ENCODE measurements at places on chromosomes 11 and 22.

DNA sequence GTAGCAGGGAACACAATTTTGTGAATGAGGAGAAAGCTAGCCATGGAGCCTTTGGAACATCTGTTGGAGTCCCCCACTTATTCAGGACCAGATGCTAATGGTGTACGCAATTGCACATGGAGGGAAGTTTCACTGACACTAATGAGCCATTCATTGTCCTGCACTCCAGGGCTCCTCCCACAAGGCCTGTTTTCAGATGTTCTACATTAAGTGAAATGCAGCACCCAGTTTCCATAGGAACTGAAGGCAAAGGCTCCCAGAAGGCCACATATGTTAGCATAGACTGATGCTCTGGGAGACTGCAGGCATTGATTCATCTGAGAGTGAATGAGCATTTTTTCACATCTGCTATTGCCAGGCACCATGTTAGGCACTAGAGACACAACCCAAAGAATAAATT, 399.5 kb downstream of the ETS1 start:
- DNase-seq = no peak

GRCh38 chr22:26865021-26865420, 207.6 kb downstream of the MIAT start:
- no peak for DNase-seq

- DNase-seq = peak; percentile 18
Observed at GRCh38 chr11:74870485-74870884, 78.4 kb downstream of the XRRA1 start.

DNA sequence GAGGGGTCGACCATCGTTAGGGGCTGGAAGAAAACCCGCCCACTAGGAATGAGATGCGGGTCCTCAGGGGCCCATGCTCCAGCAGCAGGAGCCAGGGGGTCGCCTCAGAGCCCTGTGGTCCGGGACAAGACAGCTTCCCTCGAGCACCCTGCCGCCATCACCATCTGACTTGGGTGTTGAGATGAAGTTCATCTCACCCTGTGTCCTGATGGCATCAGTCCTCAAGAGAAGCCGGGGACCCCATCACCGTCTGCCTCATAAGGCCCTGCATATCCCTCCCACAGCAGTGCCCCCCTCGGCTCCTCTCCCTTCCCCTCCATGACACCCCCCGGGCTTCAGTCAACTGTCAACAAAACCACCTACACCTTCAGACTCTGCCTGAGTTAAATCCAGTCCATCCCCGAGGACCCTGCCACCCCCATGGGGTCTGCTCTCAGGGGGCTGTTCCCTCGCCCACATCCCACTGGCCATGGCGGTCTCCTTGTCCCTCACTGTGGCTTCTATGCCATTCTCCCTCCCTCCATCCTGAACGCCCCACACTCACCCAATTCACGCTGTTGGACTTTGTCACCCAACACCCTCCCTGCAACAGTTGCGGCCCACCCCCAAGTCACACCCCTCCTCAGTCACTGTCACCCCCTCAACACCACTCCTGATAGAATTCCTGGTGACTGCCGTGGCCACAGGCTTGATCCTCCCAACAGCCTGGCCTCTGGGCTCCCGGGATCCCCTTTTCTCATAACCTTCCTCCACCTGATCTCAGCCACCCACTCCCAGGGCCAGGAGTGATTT, 87.7 kb upstream of the RTL6 start:
- no peak for DNase-seq

DNA sequence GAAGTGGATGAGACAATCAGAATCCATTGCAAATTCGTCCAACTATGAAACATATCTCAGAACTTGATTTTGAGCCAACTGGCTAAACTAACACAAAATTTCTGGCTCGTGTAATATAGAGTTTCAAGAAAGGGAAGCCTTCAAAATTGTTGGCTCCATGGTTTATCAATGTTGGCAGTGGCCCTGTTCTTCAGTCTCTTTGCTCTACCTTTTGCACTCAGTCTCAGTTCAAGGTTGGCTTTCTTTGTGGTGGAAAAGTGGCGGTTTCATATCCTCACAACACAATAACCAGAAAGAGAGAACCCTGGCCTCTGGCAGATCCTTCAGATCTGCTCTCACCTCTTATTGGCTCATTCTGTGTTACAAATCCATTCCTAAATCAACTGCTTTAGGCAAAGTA, 473.8 kb upstream of the API5 start:
- DNase-seq = no peak

DNA sequence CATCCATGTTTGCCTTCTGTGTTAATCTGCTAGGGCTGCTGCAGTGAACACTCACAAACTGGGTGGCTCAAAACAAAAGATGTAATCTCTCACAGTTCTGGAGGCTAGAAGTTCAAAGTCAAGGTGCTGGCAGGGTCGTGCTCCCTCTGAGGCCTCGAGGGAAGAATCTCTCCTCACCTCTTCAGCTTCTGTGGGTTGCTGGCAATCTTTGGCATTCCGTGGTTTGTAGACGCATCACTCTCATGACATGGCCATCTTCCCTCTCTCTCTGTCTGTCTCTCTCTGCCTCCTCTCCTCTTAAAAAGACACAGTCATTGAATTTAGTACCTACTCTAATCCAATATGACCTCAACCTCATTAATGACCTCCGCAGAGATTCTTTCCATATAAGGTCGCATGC, 78.8 kb downstream of the TSPAN18 start:
- no peak for DNase-seq

- DNase-seq = peak; percentile 70
Observed at GRCh38 chr11:83292709-83293456, 6.7 kb upstream of the CCDC90B start.

DNA sequence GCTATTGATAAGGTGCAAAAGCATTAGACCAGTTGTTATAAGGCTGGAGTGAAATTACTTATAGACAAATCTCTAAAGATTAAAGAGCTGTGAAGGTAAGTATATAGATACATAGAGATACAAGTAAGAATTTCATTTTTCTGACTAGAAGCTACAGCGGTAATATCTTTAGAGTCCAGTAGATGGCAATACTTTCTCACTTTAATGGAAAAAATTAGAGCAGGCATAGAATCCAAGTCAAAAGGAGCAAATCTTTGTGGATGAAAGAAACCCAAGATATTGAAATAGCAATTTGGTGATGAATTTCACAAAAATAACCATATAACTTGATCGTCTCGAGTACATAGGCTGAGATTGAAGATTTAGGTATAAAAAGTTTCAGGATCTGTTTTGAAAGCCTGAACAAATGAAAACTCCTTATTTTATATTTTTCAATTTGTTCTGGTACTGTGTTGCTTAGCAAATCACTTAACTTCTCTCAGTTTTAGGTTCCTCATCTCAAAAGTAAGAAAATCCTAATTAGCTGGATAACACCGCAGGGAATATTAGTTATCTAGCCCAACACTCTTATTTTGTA, 81.9 kb downstream of the UVRAG start:
- DNase-seq = peak; percentile 25

GRCh38 chr11:65471447-65471891, 27.4 kb upstream of the MALAT1 start:
- no peak for DNase-seq

GRCh38 chr11:14905104-14906033, 13.3 kb upstream of the CYP2R1 start:
- no peak for DNase-seq

DNA sequence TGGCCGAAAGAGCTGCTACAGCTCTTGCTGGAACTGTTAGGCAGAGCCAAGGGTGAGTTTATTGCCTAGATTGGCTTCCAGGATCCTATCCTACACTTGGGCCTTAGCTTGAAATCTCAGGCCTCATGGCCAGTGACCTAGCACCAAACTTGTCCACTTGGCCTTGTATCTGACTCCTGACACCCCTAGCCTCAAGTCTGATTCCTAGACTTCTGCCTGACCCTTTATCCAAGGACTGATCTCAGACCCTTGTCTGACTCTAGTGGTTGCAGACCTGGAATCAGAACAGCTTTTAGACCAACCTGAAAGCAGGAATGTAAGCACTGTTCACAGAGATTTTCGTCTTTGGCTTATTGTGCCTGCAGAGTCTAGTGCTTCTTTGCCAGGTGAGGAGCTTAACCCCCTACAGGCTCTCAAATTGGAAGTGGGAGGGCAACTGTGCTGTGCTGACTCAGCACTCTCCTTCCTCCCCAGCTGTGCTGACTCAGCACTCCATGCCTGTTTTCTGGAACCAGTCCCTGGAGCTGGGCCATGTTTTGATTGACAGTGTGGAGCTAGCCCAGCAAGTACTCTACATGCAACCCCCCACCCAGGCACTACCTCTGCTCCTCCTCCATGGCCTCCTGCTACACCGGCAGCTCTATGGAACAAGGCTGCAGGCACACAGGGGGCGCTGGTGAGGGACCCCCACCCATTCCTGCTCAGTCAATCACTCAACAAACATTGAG, 35.1 kb downstream of the RRP8 start:
- peak; percentile 42 for DNase-seq

GRCh38 chr11:130992788-130993187, 76.5 kb upstream of the SNX19 start:
- no peak for DNase-seq

DNA sequence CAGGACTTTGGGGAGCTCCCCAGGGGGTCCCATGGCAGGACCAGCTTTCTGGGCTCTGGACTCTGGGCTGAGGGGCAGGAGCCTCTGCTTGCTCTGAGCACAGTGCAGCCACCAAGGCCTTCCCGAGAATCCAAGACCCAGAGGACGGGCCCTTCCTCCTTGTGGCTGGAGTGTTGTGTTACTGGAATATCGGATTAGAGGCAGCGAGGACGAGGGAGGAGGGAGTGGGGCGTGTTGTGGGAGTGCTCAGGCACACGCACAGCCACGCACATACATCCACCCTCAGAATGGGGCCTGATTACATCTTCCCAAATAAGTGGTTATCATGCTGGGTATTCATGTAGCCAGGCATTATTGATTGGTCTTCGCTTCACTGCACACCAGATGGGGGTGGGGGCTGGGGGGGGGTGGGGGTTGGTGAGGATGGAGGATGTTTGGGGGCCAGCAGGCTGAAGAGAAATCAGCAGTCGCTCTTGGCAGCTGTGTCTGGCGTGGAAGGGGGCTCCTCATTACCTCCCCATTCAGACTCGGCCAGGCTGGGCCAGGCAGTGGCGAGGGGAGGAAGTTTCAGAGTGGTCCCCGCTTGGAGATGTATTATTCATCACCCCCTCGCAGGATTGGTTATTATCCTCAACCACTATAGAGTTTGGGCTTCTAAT, 120.9 kb downstream of the ST3GAL4 start:
- no peak for DNase-seq

DNA sequence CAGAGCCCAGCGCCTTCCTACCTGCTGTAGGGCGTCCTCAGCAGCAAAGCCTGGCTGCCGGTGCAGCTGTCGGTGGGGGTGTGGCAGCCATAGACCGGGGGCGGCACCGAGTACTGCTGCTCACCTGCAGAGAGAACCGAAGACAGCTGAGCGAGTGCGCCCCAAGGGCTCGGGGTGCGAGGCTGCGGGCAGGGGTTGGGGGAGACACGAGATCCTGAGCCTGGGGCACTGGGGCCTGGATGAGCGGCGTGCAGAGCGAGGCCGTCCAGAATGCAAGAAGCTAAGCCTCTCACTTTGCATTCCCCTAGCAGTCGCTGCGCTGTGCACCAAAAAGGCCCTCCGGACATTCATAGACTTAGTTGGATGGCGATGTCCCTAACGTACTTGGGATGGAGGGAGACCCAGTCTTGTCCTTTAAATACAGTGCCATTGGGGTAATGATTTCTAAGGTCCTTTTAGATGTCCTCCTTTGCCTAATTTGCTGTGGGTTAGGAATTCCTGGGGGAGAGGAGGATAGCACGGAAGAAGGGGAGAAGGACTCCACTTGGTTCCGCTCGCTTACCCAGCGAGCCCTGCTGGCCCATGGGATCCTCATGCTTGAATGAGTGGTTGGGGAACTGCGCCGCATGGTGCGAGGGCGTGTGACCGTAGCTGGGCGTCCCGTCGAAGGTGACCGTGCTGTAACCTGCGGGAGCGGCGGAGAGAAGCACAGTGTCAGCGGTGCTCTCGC, 7.2 kb downstream of the WT1 start:
- no peak for DNase-seq

DNA sequence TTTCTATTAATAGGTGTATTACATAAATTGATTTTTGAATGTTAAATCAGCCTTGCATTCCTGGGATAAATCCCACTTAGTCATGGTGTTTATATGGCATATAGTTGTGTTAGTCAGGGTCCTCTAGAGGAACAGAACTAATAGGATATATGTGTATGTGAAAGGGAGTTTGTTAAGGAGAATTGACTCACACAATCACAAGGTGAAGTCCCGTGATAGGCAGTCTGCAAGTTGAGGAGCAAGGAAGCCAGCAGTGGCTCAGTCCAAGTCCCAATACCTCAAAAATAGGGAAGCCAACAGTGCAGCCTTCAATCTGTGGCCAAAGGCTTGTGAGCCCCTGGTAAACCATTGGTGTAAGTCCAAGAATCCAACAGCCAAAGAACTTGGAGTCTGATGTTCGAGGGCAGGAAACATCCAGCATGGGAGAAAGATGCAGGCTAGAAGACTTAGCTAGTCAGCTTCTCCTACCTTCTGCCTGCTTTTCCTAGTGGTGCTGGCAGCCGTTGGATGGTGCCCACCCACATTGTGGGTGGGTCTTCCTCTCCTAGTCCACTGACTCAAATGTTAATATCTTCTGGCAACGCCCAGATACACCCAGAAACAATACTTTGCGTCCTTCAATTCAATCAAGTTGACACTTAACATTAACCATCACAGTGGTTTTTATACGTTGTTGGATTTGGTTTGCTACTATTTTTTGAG, 12.9 kb downstream of the SFI1 start:
- no peak for DNase-seq

- DNase-seq = no peak
Observed at GRCh38 chr22:26801449-26801848, 144.1 kb downstream of the MIAT start.

DNA sequence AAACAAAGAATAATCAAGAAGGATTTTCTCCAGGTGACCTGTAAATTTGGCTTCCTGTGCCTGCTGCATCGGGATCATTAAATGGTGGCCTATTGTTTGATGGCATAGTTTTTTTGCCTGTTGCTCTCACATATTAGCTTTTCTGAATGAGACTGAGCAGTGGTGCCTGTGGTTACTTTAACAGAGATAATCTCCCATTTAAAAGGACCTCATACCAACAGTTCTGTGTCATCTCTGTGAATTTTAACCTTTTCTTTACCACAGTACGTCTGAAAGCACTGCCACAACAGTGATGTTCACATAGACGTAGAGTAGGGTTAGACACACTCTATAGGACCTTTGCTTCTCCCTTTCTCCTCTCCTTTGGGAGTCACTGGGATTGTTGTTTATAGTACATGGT, 22.9 kb upstream of the RCE1 start:
- DNase-seq = no peak

GRCh38 chr22:48908547-48908946, 919.1 kb downstream of the BRD1 start:
- DNase-seq = no peak

GRCh38 chr11:109062445-109062844, 359.5 kb upstream of the C11orf87 start:
- DNase-seq = no peak
